ENCODE measurements at places on chromosomes 13 and 19.
A peak's percentile ranks its signal among the peaks of the same experiment; 100 is the strongest.

- peak; percentile 84 for DNase-seq
Observed at GRCh38 chr19:925526-926322, at the start of gene ARID3A. Gene ARID3A, plus strand, starts transcription at chr19:926035. Its CDS starts 3,494 bp downstream, at chr19:929529.

DNA sequence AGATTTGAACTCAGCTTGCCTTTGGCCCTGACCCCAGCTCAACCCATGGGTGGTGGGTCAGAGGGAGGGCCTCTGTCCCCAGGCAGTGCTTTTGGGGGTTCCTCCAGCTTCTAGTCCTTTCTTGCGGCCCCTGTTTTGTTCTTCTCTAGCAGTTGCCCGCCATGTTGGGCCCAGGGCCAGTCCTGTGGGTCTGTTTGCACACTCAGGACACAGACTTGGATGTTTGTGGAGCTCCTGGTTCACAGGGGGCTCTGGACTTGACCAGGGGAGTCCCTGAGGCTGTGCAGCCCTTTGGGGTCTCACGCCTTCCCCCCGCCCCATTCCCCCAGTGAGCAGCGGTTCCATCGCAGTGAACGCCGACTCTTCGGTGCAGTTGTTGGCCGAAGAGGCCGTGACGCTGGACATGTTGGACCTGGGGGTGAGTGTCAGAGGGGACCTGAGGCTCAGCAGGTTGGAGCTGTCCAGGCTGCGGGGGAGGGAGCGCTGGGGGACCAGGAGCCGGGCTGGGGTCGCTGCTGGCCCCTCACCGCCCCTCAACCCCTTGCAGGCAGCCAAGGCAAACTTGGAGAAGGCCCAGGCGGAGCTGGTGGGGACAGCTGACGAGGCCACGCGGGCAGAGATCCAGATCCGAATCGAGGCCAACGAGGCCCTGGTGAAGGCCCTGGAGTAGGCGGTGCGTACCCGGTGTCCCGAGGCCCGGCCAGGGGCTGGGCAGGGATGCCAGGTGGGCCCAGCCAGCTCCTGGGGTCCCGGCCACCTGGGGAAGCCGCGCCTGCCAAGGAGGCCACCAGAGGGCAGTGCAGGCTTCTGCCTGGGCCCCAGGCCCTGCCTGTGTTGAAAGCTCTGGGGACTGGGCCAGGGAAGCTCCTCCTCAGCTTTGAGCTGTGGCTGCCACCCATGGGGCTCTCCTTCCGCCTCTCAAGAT lies 2.5 kb downstream of the ATP5F1D start:
- DNase-seq, result peak; percentile 80

- DNase-seq, result no peak
Observed at GRCh38 chr13:85313761-85314503, 485.3 kb downstream of the SLITRK6 start.

DNA sequence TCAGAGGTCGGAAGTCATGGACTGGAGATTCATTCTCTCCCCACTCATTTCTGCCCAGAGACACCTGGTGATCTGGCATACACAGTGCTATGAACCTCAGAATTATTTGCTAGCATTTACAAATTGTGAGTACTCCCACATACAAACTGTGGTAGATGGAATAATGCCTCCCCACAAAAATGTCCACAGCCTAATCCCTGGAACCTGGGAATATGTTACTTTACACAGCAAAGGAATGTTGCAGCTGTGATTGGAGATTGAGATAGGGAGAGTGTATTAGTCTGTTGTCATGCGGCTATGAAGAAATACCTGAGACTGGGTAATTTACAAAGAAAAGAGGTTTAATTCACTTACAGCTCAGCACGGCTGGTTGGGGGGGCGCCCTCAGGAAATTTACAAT lies 3.1 kb upstream of the UQCRFS1 start:
- DNase-seq, result no peak

DNA sequence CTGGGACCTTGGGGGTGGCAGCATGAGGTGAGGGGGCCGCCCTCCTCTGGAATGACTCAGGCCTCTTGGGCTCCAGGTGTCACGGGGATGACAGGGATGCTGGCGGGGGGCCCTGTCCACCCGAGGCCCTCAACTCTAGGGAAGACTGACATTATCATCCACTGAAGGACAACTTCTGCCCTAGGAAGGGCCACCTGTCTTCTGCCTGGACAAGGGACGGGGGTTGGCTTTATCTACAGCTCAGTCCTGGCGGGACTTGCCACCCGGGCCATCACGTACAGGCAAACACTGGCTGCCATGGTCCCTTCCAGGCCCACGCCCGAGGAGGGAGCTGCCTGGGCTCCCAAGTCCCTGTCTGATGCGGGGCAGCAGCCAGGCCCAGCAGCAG lies 130.7 kb downstream of the STK24 start:
- no peak for DNase-seq

DNA sequence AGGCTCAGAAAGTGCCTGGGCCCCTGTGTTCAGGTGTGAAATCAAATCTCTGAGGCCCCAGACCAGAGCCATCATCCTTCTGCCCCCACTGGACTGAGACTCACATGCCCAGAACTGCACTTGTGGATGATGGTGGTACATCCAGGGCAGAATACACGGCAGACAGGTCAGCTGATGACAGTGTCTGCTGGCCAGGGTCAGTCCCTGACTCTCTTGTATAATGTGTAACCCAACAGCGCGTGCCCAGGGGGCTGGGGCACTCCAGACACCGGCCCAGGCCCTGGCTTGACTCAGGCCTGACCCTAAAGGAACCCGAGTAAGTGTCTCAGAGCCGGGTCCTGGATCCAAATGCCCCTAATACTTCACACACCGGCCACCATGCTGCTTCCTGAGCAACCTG lies 37.4 kb upstream of the GATAD2A start:
- no peak for DNase-seq

DNA sequence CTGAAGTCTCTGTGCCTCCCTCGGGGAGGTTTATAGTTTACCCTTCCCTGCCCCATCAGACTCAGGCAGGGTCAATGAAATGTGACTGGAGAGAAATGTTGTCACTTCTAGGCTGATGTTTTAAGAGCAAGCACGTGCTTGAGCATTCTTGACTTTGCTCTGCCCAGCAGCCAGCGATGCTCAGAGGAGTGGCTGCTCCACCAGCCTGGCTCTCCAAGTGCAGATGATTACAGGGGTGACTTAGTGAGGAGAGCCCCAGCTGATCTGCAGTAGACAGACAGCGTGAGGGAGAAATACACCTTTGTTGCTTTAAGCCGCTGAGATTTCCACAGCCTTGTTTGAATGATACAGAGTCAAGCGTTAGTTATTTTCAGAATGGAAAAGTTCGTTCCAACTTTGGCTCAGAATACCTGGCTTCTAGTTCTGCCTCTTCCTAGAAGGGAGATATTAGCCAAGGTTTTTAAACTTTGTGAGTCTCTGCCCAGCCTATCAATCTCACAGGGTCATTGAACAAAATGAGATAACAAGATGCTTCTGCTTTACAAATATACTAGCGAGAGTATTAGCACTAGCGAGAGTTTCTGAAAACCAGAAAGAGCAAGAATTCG lies 143.6 kb downstream of the OXGR1 start:
- DNase-seq, result no peak

DNA sequence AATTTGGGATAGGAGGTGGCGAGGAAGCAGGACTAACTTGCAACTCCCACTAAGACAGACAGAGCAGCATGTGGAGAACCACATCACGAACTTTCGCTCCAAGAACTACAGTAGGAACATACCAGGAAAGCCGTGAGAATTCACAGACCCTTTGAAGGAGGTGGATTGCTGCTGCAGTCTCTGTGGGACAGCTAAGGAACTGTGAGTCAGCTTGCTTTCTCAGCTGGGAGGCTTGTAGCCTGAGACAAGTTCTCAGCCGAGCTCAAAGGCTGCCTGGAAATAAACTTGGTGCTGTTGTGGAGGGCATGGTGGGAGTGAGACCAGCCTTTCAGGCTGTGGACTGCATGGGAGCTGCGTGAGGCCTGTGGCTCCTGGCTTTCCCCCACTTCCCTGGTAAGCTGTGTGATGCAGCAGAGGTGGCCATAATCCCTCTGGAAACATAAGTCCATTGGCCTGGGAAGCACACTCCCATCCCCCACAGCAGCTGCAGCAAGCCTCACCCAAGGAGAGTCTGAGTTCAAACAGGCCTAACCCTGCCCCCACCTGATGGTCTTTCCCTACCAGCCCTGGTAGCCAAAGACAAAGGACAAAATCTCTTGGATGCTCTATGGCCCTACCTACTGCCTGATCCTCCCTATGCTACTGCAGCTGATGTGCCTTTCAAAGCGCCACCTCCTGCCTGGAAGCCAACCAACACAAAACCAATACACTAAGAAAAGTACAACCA lies 441.1 kb upstream of the HTR2A start:
- DNase-seq, result no peak

- DNase-seq, result peak; percentile 52
Observed at GRCh38 chr13:34156841-34157365, 339.0 kb downstream of the RFC3 start.

Measured in MV-4-11 (cell line).